ENCODE measurements at places on chromosomes 2 and 18.

DNA sequence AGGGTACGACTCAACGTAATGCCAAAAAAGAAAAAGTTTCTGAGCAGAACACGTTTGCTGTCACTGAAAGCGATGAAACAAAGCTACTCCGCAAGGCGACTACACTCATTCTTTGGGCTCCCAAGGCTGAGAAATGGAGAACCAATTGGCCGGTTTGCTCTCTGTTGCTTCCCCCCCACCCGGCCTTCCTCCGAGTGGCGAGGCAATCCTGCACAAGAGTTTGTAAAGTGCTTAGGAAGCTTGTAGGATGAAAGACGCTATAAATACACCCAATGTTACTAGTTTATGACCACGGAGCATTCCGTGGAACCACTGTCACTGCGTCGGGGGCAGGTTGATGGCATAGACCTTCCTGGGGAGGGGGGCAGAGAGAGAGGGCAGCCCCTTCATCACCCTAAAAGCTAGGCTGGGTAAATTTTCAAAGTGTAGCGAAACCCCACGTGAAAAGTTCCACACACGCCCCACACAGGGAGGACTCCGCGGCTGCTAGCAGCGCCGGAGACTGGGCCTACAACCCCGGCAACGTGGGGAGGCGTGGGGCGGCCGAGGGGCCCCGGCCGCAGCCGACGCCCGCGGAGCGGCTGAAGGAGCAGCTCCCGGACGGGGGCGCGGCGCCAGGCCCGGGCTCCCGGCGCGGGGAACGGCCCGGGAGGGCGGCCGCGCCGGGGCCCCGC is 915 bp downstream of the CUL3 start:
- peak; percentile 67 for DNase-seq

DNA sequence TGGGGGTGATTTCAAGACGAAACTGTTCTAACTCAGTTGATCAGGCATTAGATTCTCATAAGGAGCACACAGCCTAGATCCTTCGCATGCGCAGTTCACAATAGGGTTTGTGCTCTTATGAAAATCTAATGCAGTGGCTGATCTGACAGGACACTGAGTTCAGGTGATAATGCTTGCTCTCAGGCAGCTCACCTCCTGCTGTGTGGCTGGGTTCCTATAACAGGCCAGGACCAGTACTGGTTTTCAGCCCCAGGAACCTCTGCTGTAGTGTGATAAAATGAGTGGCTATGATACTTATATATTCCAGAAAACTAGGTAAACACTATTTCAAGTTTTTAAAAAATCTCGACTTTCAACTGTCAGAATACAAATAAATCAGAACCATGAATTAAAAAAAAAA is 271.4 kb downstream of the GALNT13 start:
- no peak for DNase-seq

GRCh38 chr2:154688373-154688772 is 10.1 kb upstream of the KCNJ3 start:
- DNase-seq = no peak

GRCh38 chr2:160043265-160043664 is 19.1 kb downstream of the PLA2R1 start:
- peak; percentile 35 for DNase-seq

DNA sequence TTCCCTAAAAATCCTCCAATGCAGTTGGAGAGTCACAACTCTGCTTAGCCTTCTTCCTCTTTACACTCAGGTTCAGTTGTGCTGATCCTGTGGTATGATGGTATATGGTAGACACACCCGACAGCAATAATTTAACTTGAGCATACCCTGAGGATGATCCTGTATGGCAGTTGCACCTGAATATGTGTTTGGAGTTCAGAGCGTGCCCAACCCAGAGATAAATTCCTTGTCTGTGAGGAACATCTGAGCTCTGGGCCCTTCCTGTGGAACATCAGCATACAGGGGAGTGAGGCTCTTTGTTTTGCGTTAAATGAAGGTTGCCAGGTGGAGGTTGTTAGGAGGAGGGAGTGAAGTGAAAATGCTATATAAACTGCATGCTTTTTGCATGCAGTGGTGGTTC is 187.7 kb downstream of the MYO3B start:
- no peak for DNase-seq

- DNase-seq = no peak
These were observed 80.5 kb upstream of the ALKAL2 start for GRCh38 chr2:368386-368785.

GRCh38 chr2:68519236-68519635 is 51.9 kb downstream of the APLF start:
- DNase-seq = no peak

DNA sequence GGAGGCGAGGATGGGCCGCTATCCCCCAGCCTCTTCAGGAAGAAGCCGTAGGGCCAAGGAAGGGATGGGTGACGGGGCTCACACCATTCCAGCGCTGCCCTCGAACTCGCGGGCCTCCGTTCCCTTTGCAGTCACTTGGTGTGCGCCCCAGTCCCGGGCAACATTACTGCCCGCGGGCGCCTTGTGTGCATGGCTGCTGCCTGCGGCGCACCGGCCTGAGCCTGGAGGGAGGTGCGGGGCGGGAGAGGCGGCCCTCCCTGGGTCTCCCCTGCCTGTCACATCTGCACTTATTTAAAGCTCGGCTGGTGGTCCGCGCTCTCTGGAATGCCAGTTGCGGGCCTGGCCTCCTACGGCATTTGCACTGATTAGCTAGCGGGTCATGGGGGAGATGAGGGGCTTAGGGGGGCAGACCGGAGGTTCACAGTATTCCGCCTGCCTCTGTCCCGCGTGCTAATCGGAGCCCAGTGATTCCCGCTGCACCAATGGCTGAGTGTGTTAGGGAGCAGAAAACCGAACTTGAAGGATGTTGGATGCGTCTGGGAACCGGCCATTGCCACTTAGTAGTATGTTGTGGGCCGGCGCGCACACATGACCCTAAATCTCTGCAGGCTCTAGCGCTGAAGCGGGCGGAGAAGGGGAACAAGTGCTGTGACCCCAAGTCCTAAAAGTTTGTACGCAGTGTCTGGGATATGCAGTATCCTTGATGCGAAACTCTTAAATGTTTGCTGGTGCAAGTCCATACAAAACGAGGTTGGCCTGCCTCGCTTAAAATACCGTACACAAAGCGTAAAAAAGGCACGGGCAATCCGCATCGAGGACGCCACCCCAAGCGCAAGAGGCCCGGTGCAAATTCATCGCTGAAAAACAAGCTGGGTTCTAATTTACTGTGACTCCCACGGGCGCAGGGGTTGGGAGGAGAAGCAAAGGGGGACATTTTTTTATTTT is 161.2 kb upstream of the SIX2 start:
- DNase-seq = peak; percentile 14

DNA sequence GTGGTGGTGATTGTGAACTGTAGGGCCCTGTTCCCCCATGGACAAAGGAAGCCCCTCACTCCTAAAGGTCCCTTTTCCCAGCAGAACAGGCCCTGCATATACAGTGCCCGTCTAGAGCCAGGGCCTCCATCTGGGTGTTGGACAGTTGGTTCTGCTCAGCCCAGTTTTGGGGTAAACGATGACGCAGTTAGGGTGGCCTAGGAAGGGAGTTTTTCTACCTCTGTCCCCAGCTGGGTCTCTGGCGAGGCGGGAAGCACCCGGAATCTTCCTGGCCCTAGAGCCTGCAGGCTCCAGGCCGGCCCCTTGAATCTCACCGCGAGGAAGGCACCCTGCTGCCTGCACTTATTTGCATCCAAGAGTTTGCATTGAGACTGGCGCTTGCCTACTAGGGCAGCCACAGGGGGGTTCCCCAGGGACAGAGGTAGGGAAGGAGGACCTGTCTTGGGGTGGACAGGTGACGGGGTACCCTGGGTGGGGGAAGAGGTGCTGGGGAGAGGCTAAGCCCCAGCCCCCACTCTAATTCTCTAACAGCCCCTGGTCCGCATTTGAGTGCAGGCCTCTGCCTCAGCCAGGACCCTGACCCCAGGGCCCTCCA is 529 bp upstream of the MTA3 start:
- peak; percentile 52 for DNase-seq

- no peak for DNase-seq
These were observed 3.0 kb downstream of the PAX8 start for GRCh38 chr2:113275556-113276215.

DNA sequence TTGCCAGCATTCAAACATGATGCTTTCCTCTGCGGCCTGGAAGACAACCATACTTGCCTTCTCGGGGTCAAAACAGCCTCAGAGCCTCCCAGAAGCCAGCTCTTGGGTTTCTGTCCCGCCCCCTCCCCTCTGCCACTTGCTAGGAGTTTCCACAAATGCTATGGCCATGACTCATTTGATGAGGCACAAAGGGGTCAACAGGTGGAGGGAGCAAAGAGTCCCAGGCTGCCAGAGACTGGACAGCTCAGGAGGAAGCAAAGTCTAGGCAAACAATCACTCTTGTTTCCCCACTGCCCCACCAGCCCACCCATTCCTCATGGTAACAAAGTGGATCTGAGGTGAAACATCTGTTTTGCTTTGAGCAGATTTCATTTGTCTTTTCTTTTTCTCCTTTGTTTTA is 551.1 kb downstream of the TNS1 start:
- peak; percentile 51 for DNase-seq

GRCh38 chr2:39631718-39632117 is 34.0 kb upstream of the TMEM178A start:
- DNase-seq = peak; percentile 93

DNA sequence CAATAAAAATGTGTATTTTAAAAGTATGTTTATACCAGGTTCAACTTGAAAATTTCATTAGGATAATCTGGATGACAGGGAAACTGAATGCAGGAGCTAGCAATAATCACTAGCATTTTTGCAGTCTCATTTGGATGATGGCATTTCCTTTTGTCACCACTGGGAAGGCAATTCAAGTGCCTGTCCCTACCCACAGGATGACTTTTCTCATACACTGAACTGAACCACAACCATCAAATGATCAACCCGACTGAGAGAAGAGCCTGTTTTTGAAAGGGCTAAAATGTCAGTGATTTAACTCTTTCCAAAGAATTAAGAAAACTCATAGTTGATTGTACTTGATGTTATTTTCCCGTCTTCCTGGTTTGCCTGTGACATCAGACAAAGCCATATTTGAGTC is 115.0 kb downstream of the FAM124B start:
- DNase-seq = no peak

GRCh38 chr2:16040271-16041010 is 100.1 kb downstream of the MYCN start:
- DNase-seq = no peak

GRCh38 chr18:23280844-23281243 is 145.6 kb downstream of the CABLES1 start:
- no peak for DNase-seq

DNA sequence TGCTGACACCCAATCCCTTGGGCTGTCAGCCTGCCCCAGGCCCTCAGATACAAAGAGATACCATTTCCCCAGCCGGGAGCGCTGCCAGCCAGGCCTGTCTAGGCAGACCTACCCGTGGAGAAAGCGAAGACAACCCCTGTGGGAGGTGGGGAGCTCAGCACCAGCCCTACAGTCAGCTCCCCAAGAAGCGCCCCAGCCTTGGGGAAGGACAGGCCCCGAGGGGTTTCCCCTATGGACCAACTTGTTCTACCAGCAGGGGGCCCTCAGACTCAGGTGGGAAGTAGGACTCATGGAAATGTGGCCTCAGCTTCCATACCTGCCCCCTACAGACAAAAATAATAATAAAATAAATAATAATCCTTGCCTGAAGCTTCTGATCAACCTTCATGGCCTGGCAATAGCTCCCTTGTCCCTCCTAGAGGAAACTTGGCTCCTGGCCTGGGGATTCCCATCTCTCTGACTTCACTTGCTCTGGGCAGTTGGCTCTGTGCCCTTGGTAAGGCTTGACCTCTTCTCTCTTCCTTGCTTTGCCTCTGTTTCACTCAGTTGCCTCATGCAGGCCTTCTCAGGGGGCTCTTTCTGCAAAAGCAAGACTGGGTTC is 7.0 kb downstream of the SLC35F6 start:
- peak; percentile 68 for DNase-seq

DNA sequence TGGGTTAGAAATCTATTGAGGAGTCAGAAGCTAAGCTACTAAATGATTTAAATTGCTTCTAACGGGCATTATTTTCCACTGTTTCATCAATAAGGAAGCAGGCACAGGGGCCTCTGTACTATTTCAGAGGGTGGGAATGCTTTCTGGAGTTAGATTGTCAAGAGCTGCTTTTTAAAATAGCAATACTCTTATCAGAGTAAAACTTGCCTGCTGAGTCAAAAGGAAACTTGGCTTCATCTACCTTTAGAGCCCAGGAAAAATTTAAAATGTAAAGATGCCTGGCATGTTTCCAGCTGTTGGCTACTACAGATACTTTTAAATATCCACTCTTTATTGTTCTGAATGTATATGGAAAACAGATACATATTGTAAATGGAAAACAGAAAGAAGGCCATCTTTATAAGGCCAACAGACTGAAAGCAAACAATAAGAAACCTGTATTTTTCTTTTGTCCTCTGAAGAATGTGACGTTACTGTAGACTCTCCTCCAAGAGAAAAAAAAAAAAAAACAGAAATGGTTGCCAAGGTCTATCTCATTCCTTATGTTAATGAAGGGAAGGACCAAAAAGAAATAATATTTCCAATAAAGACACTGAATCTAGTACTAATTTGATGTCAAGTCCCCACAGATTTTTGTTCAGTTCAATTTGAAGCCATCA is 79.1 kb downstream of the FIGN start:
- peak; percentile 58 for DNase-seq

GRCh38 chr18:71114550-71115210 is 825.8 kb downstream of the SOCS6 start:
- DNase-seq = no peak

DNA sequence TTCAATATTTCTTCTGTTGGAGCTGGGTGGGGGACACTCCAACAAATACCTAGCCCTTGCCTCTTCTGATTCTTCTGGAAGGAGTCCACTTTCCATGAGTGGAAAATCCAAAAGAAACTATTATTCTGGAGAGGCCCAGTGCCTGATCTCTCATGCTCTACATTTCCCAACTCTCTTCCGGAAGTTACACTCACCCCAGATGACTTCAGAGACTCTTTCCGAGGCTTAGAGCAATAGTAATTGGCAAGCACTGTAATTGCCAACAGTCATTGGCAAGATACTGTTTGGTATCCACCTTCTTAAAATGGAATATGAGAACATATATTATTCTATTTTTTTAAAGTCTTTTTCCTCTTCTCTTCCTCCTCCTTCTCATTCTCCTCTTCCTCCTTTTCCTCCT is 60.5 kb upstream of the CYRIA start:
- DNase-seq = no peak

GRCh38 chr2:55431982-55432627 is 12.4 kb upstream of the CCDC88A start:
- peak; percentile 39 for DNase-seq

GRCh38 chr2:80380736-80381135 is 76.2 kb upstream of the LRRTM1 start:
- DNase-seq = no peak

GRCh38 chr2:48693645-48694044 is 61.9 kb downstream of the LHCGR start:
- DNase-seq = peak; percentile 70

GRCh38 chr18:51041677-51042352 is 11.8 kb downstream of the SMAD4 start:
- DNase-seq = no peak

DNA sequence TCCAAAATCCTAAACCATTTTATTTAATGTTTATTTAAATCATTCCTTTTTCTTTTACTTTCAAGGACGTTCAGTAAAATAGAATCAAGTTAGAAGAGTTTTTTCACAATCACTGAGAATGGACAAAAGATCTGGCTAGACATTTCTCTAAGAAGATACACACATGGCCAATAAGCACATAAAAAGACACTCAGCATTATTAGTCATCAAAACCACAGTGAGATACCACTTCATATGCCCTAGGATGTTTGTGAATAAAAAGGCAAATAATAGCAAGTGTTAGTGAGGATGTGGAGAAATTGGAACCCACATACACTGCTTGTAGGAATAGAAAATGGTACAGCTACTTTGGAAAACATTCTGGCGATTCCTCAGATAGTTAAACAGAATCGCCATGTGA is 76.1 kb downstream of the RHBDD1 start:
- DNase-seq = no peak

Measured in astrocyte of the hippocampus (primary cell).